ENCODE measurements at places on chromosomes 3 and 15.

DNA sequence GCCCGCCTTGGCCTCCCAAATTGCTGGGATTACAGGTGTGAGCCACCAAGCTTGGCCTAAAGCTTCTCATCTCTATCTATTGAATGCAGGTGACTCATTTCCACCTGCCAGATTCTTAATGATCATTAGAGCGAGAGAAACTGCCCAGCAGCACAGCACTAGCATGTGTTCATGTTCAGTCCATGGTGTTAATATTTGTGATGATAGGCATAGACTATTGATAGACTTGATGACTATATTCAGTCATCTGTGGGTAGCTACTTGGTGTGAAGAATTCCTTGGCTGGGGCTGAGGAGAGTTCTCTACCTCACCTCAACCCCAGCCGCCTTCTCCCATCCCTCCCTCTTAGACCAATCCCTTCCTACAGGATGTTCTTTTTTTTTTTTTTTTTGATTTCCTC lies 60.0 kb downstream of the ST6GAL1 start:
- no peak for DNase-seq

DNA sequence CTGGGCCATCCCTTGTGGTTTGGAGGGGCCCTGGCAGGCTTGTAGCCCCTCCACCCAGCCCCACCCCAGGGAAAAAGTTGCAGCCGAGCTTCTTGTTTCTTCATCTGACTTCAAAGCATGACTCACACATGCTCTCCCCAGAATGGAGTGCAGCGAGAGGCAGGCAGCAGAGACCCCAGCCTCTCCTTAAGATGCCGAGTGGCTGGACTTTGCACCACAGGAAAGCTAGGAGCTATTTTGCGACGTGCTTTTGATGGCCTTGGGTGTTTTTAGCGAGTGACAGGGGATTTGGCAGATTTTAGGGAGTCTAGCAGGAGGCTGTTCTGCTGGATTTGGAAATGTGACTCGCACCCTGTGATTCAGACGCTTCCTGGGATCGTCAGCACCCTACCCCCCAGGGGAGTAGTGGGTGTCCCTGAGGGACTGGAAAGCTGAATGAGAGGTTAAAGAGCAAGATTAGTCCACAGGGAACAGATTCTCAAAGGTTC lies 14.2 kb downstream of the BAHD1 start:
- DNase-seq = no peak

GRCh38 chr3:68893600-68894239 lies 38.6 kb downstream of the TAFA4 start:
- DNase-seq = no peak

DNA sequence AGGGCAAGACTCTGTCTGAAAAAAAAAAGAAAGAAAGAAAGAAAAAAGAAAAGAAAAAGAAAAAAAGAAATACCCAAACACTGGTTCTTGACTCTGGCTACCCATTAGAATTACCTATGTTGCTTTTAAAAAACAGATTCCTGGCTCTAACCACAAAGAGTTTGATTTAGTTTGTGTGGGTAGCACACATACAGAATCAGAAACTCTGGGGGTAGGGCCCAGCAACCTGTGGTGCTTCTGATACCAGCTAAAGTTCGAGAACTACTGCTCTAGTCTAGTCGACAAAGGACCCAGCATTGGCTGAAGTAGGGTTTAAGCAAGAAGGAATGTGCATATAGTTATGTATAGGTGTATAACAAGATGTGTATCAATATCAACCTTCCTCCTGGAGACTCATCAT lies 392.7 kb downstream of the EFHB start:
- DNase-seq = no peak

DNA sequence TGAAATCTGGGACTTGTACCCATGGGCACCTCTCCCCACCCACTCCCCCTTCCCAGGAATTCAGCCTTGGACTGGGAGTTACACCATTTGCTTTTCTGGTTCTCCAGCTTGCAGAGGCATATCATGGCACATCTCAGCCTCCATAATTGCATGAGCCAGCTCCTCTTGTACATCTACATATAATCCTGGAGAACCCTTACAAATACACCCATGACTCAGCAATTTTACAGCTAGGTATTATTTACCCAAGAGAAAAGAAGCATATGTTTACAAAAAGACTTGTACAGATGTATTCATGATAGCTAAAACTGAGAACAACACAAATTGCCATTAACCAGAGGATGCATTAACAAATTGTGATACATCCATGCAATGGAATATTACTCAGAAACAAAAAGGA lies 58.4 kb downstream of the RPLP1 start:
- no peak for DNase-seq

DNA sequence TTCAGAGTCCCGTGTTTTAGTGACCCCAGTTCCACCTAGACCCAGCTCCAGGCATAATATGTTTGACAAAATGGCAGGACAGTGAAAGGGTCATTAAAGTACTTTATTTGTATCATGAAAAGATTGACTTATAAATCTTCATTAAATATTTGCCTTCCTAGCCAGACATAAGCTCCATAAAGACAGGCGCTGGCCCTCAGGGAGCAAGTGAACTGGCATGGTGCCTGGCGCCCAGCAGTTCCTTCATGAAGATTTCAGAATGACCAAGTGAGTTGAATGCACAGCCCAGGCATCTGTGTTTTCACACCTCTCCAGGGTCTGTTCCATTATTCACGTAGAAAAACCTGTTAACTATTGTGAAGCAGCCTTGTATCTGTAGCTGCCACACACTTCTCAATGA lies 166.2 kb downstream of the GAP43 start:
- no peak for DNase-seq

DNA sequence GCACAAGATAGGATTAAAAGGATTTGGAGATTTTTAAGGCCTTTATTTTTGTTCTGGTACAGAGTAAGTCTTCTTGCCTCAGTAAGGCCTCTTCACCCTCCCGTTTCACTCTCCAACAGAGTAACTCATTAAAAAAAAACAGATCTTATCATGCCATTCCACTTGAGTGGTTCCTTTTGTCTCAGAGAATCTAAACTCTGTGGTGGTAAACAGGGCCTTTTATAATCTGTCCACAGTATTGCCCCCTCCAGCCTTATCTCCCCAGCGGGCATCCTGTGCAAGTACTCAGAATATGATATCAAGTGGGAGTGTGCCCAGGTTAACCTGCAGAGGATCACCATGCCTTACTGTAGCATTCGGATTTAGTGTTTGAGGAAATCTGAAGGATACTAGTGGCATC lies 20.3 kb upstream of the ATOSA start:
- no peak for DNase-seq

Measured in occipital lobe (tissue), 3 donors.